ENCODE measurements at places on chromosomes 2 and 18.
A peak's percentile ranks its signal among the peaks of the same experiment; 100 is the strongest.

DNA sequence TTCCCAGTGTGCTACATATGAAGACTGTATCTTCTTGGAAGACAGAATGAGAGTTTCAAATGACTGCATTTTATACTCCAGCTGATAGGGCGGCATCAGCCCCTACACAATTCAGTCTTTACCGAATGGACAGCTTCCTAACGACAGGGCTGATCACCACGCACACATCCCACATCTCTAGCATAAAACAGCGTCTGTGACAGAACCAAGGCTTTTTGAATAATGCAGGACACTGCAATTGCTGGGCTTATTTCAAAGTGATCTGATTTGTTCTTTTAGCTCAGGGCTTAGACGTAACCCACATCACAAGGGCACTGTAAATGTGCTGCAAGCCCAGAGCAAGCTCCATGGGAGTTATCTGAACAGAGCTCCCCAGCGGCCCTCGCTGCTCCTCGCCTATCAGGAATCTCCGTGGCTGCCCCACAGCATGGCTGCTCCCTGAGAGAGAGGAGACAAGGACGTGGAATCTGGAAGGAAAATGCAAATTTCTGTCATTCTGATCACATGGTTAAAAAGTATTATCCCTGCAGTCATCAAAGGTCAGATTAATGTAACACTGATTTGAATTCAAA lies 158.5 kb upstream of the ALKAL2 start:
- DNase-seq: no peak

- no peak for DNase-seq
Observed at GRCh38 chr2:202141329-202141947, 68.4 kb downstream of the KIAA2012 start.

DNA sequence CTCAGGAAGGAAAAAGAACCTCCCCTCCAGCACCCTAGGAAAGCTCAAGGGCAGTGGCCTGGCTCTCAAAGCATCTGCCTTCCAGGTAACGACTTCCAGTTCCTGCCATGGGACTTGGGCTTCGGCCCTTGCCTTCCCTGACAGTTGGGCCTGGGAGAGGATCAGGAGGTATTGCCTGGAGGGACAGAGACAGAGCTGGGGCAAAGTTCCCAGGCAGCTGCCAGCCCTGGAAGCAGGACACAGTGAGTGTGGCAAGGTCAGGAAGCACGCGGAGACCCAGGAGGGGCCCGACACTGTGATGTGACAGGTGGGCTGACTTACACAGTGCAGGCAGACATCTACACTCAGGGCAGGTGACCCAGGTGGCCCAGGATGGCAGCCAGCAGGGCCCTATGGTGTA lies 87.5 kb upstream of the BOD1L2 start:
- no peak for DNase-seq

DNA sequence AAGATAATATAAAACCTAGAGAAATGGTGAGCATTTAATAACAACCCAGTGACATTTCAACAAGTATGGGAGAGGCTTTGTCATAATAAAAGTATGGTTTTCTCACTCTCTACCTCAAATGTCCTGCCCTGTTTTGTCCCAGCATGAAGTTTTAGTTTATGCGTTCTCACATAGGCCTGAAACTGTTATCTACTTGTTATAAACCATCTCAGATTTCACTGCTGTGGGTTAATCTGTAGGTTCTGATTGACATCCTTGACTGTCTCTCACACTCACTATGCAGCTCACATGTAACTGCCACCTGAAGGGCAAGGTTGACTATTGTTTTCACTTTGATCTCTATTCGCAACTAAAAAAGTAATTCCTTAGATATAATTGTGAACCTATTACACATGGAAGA lies 44.9 kb downstream of the ZEB2 start:
- DNase-seq: no peak

DNA sequence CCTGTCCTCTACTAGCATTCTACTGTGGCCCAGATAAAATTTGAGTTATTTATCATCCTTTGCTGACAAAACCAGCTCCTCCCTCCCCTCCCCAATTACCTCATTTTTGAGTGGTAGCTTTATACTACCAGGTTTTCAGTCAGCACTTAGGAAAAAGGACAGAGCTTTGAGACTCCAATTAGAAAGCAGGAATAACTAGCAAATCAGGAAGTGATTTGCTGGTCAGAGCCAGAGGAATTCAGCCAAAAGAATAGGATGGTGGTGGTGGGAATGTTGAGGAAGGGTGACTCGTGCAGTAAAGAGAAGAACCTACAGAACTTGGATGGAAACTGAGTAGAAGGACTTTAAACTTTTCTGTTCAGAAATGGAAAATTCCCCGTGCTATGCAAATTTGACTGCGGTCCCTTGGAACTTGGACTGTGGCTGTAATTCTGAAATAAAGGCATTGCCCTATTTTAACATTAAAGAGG lies 3.7 kb downstream of the MYL12B start:
- DNase-seq: no peak

GRCh38 chr2:237422309-237422708 lies 8.3 kb upstream of the COL6A3 start:
- DNase-seq: no peak

DNA sequence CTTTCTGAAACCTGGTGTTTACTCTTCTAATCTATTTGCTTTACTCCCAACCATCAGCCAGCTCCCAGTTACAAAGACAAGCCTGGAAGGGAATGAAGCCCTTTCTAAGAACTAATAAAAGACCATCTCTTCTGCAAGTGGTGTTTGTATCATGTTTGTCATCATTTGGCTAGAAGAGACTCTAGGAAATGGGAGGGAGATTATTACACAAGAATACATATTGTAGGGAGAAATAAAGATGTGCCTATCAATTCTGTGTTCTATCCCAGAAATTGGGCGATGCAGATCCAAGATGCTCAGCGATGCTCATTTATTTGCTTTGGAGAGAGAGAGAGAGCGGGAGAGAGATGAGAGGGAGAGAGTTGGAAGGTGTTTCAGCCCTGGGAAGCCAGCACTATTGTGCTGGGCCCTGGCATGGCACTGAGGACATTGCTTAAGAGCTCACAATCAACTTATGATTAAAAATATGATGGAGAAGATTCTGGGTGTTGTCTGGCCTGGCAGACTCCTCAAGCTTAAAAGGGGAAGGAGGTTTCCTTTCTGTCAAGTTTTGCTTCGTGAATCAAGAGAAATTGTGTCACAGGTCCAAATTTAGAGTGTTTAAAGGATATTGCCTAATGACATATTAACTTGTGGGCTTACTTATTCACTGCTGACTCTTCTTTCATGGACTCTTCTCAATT lies 41.8 kb upstream of the AFF3 start:
- no peak for DNase-seq

DNA sequence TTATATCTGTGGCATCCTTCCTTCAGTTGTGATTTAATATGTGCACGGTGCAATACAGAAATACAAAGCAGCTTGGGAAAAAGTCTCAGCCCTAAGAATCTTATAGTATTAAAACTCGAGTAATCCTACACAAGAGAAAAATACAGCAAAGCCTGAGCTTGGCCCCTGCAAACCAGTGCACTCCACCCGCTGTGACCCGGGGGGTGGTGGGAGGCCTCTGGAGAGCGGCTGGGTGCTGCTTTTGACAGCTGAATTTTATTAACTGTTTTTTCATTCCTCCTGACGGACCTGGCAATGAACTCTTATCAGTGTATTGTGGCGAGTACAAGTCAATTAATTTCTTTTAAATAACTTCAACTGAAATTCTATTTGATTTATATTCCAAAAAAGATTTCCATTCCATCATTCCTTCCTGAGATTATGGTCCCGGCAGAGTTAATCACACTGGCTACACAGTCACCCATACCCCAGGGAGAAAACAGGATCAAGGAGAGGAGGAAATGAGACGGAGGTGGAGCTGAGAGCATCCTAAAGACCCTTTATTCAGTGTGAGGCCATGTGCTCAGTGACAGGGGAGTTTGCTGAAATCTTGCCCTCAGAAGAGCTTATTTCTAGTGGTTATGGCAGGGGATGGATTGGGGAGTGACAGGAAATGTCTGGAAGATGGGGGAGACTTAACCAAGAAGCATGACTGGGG lies 124.8 kb downstream of the KLHL29 start:
- no peak for DNase-seq

- DNase-seq: no peak
Observed at GRCh38 chr2:126241411-126241810, 414.5 kb upstream of the GYPC start.

DNA sequence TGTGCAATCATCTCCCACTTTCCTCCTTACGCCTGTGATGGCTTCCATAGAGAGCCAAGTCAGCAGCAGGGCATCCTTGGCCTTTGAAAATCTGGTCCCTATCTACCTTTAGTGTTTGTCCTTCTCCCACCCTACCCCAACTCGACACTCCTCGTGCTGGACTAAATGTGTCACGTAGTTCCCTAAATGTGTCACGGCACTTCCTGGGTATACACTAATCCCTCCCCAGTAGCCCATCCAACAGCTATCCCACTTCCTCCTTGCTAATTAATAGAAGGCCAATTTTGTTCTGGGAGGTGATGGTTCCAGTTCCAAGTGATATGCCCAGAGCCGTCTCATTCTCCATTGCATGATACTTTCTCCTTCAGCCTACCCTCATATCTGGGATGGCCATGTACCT lies 36.5 kb upstream of the ZFP36L2 start:
- DNase-seq: no peak

- DNase-seq: no peak
Observed at GRCh38 chr2:100615471-100615870, 52.7 kb downstream of the PDCL3 start.

DNA sequence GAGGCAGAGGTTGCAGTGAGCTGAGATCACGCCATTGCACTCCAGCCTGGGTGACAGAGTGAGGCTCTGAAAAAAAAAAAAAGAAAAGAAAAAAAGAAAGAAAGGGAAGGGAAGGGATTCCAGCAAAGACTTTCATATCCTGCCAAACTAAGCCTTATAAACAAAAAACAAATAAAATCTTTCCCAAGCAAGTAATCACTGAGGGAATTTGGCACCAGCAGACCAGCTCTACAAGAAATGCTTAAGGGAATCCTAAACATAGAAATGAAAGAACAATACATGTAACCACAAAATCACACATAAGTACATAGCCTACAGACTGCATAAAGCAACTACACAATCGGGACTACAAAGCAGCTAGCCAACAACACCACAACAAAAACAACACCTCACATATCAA lies 79.1 kb downstream of the TRABD2A start:
- no peak for DNase-seq

DNA sequence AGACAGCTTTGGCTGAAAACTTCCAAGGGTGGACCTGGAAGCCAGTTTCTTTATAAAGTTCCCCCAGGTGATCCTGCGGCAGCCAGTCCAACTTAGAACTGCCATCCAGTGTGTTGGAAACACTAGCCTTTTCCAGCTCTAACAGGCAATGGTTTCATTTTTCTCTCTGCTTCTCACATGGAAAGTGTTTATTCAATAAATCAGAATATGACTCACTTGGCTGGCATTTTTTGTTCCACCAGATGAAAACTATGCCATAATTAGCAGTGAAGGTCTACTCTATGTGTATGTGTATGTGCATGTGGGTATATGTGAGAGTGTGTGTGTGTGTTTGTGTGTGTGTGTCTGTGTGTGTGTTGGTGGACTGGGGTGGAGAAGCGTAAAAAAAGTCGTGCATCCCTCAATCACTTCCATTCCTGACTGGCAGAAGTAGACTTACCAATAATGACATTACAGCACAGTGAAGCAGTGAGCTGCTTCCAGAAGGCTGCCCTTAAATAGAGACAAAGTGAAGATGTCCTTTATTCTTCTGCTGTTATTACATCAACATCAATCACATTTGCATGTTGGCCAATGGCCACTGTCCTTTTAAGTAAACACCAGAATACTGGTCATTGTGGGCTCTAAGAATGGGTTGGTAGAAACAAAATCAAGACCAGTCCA lies 90.9 kb upstream of the SETBP1 start:
- peak; percentile 62 for DNase-seq

DNA sequence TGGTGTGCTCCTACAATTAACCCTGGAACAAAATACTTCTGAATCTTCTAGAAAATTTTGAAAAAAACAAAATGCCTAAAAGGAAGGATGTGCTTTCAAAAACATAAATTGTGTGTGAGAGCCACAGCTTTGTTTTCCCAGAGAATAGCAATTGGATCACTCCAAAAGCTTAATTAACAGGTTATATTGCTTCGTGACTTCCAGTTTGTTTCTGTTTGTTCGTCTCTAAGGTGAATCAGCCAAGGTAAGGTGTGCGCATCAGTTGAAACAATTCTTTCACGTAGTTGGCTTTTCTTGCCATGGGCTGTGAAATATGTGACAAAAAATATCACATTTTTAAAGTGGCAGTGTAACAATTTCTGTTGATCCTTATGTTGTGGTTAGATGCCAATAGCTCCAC lies 90.3 kb upstream of the BARD1 start:
- DNase-seq: no peak

DNA sequence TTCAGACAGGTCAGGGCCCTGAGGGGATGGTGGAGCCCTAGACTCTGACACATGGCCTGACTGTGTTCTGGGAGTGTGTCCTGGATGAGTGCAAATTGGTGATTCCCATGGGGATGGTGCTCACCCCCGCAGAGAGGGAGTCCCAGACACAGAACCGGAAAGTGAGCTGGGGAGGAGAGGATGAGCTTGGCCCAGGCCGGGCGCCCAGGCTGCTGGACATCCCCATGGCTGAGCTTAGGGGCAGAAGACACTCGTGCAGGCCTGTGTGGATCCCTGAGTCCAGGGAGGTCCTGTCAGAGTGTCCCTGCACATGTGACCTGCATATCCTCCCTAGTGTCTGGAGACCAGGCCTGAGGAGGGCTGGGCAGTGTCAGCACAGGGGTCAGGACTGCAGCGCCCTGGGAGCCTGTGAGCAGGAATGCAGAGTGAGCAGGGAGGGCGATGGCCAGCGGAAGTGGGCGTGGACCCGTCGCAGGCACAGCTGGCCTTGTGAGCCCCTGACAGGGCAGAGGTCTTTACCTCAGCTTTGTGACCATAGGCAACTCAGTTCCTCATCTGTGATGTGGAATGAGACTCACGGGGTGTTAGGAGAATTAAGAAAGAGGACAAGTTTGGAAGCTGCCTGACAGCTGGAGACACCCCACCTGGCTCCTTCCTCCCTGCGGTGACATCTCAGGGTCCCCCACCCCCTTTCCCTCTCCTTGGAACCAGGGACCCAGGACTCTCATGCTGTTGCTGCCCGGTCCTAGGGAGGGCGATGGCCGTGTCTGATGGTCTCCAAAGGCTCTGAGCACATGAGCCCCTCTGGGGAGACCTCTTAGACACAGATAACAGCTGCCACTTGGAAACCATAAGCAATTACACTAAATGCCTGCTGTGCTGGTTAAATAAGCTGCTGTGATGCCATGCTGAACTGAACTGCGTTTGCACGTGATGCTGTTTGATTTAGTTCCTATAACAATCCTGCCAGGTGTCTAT lies 62.6 kb upstream of the HS6ST1 start:
- DNase-seq: no peak

DNA sequence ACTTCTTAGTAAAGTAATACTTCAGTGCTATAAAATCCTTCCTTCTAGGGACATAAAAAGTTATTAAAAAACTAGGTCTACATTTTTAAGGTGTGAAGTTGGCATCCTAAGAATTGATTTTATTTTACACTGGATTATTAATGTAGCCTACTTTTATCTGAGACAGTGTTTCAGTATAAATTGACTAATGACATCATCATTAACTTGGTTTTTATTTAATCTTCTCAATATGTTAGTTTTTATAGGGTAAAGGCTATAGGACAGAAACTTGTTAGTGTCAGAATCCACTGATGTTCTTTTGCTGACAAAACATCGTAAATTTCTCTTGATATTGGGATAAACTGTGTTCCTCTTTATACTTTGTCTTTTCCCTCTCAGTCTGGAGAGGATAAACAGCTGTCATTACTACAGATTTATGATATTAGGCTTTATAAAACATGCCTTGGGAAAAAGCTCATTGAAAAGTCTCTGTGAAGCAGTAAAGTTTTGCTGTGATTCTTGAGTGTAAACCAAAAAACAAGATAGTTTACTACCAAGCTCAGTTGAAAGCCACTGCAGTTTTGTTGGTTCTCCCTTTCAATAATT lies 569.9 kb downstream of the EPHA4 start:
- DNase-seq: no peak

Data from astrocyte of the cerebellum (primary cell).